Bronchial epithelial cell (primary cell): ENCODE measurements at places on chromosomes 1 and 21.

- no peak for DNase-seq
These were observed 16.2 kb upstream of the POFUT2 start for GRCh38 chr21:45303751-45304475.

GRCh38 chr1:89855413-89856123 lies 34.7 kb downstream of the LRRC8D start:
- DNase-seq: peak; percentile 78

DNA sequence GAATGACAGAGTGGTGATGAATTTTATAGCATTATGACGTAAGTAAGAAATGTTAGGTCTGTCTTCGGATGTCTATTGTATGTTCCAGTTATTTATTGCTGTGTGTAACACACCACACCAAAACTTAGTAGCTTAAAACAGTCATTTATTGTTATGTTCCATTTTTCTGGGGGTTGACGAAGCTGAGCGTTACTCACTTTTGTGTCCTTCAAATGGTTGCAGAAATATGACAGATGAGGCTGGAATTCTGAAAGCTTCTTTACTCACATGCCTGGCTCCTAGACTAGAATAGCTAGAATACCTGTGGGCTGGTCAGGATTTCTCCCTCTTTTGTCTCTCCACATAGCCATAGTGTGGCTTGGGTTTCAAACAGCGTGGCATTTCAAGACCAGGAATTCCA lies 62.1 kb upstream of the S1PR1 start:
- DNase-seq: peak; percentile 22

DNA sequence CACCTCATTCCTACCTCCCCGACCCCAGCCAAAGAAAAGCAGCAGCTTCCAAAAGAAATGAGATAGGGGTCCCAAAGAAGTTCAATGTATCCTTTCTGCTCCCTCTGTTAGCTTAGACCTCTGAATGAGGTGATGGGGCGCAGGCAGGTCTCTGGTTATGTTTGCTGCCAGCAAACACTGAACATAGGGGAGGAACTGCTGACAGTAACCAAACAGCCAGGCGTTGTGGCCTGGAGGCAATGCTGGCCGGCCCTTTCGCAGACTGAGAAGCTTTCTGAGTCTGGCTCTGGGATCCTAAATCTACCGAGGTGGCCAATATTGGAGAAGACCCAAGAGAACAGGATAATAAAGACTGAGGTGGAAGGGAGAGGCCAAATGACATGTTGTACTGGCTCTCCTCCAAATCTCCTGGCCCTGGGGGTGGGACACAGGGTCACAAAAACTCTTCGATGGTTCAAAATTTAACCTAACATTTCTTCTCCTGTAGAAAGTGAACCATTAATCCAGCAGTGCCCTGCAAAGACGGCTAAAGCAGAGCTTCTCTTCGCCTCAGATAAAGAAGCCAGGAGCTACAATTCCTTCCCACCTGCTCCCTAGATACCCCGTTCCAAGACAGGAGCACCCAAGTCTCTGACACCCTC lies 19.6 kb downstream of the SSR2 start:
- no peak for DNase-seq

- DNase-seq: no peak
These were observed 380.5 kb upstream of the VAMP3 start for GRCh38 chr1:7390604-7391000.

DNA sequence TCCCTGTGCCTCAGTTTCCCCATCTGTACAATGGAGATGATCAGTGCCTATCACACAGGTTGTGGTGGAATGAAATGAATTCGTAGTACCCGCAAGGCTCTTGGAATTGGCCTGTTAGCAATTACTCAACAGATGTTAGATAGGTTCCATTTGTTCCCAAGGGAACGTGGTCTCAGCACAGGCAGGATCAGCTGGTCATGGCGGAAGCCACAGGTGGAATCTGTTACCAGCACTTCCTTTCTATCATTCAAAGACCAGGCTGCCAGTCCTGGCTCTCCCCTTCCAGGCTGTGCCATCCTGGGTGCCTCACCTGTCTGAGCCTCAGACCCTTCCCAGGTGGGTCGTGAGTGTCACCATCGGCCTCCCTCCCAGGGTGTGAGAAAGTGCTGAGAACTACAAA lies 61.5 kb downstream of the FBXO2 start:
- DNase-seq: no peak

DNA sequence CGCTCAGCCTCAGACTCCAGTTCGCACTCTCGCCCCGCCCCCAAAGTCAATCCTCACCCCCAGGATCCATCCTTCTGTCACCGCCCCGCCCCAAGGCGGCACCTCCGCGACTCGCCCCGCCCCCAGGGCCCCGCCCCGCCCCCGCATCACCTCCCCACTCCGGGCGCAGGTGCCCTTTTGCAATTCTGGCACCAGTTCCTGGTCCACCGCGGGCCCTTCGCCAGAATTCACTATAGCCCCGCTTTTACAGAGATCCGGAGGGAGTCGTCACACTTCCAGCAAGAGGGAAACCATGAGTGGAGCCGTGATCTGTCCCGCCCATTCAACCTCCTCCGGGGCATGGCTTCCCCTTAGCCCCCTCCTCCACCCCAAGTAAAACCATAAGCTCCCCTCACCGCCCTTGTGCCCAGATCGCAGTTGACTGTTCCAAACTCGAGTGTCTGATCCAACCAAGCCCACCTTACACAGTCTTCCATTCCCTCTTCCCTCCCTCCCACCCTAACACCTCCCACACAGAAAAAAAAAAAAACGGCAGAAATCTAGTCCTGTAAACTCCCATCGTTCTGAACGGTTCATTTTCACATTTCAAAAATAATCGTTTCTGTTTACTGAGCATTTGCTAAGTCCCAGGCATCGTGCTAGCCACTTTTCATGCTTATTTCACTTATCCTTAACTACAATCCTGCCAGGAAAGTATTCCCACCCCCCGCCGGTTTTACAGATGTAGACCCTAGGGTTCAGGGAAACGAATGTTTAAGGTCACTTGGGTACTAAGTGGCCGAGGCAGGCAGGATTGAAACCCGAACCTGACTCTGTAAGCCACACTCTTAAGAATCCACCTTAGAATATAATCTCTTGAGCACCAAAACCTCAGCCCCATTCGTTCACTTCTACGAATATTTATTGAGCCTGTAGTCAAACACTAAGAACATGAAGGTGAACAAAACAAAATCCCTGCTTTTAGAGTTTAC lies 1.3 kb upstream of the DNAJC16 start:
- DNase-seq: peak; percentile 89

- no peak for DNase-seq
These were observed 238.3 kb downstream of the PAPPA2 start for GRCh38 chr1:176701151-176701866.

DNA sequence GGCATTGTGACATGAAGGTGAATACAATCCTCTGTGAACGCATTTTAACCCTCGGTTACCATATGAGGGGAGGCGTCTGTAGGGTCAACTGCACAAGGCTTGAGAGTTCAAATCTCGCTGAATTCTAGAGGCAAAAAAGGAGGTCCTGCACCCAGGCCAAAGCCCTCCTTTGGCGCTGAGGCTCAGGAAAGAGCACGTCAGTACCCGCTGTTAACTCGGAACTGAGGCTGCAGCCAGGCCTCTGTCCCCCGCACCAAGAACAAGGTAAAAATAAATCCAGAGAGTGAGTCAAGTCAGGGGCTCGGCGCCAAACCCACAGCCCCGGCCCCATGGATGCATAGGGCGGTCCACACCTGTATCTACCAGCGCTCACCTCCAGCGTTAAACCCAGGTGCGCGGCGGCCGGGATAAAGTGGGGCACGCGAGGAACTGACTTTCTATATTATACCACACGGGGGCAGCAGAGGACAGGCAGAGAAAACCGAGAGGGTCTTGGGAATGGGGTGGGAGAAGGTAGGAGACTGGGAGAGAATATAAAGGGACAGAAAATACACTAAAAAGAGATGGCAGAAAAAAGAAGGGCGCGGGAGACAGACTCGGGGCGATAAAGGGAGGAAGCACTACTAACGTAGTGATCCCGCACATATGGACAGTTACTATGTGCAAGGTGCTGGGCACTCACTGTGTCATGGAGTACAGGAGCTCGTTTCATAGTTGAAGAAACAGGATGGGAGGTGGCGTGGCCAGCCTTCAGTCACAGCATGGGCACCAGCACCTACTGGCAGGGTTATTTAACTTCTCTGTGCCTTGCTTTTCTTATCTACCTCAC lies 54.9 kb downstream of the DMRTA2 start:
- no peak for DNase-seq

DNA sequence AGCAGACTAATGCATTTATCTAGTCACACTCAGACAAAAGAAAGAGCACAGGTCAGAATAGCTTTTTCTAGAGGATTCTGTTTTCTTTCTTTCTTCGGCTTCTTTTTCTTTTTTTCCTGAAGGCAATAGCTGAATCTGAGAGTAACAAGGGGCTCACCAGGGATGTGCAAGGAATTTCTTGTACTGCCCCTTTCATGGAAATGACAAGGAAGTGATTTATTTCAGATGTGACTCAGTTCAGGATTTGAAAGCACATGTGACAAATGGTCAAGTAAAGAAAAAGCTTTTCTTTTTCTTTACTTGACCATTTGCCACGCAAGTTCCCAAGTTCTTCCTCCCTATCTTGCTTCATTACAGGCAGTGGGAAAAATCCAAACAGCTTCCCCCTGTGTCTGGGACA lies 202.0 kb downstream of the GABPA start:
- DNase-seq: no peak

DNA sequence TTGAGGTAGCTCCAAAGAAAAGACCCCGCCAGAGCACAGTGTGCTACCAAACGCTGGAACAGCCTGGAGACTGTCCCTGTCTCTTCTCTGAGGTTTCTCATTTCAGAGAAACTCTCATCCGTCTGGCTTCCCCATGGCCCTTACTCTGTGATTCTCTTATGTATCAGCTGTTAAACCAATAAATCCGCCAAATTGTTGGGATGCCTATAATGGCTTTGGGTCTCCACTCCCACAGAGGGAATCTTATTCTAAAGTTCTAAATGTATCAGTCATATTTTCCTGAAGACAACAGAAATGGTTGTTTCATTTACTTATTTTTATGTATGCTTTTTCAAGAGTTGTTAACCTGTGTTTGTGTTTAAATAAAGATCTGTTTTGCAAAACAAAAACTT lies 4.0 kb downstream of the ERG start:
- no peak for DNase-seq

DNA sequence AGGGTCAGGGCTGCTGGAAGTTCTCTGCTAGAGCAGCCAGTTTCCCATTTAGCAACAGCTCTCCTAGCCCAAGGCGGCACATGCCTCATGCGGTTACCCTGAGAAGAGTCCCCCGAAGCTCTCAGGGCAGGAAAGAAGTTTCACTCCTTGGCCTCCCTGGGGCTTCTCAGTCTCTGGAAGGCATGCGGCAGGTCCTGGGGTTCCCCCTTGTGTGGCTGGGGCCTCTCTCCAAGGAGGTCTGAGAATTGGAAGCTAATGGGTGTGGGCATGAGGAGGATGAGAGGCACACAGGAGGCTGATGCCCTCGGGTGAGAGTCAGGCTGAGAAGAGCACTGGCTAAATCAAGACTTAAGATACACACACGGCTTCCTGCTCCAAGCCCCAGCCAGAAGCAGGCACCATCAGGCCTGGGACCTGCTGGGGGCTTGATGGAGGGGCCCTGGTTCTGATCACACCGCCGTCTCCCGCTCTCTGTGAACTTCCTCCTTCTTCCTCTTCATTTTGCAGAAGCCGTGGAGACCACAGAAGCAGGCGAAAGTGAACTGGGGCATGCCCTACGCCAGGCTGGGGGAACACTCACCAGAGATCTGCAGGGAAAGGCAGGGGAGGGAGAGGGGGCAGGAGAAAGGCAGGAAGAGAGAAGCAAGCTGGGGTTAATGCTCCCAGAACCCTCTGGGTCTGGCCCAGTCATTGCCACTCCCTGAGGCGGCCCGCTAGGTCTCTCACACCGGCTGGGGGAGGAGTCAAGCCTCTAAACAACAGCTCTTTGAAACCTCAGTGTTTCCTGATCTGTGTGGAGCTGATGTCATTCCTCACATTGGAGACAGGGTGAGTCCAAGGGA lies 15.1 kb downstream of the BLACAT1 start:
- DNase-seq: peak; percentile 96

- peak; percentile 96 for DNase-seq
These were observed 6.1 kb upstream of the MTF1 start for GRCh38 chr1:37865348-37866120.

- no peak for DNase-seq
These were observed 18.2 kb downstream of the SCCPDH start for GRCh38 chr1:246742396-246742795.

GRCh38 chr1:62311473-62311943 lies 7.7 kb downstream of the KANK4 start:
- DNase-seq: no peak

GRCh38 chr1:51926171-51926812 lies 47.8 kb upstream of the NRDC start:
- DNase-seq: peak; percentile 43

- peak; percentile 12 for DNase-seq
These were observed 648 bp downstream of the S100PBP start for GRCh38 chr1:32817815-32818786.

- DNase-seq: no peak
These were observed 19.2 kb upstream of the BCL10 start for GRCh38 chr1:85295654-85296053.

- DNase-seq: peak; percentile 90
These were observed 47.7 kb upstream of the PPM1J start for GRCh38 chr1:112762541-112763500.

DNA sequence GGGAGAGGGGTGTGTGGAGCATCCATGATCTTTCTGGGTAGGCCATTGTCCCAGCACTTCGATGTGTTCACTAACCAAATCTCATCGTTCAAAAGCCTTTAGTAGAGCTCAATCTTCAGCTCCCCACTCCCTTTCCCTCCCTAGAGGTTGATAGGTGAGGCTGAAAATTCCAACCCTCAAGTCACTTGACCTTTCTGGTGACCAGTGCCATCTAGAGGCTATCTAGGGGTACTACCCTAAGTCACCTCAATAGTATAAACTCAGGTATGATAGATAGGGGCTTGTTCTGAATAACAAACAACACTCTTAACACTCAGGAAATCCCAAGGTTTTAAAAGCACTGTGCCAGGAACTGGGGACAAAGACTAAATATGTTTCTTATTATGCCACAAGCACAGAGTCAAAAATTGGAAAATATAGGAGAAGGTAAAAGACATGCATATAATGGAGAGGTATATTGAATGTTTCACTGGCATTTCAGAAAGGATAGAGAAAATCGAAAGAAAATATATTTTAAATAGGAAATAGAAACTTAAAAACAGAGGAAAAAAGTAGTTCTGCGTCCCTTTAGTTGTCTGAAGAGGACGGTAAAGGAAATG lies 42.9 kb upstream of the CD53 start:
- DNase-seq: peak; percentile 58

GRCh38 chr1:2413495-2414296 lies 1.3 kb upstream of the PEX10 start:
- DNase-seq: no peak

DNA sequence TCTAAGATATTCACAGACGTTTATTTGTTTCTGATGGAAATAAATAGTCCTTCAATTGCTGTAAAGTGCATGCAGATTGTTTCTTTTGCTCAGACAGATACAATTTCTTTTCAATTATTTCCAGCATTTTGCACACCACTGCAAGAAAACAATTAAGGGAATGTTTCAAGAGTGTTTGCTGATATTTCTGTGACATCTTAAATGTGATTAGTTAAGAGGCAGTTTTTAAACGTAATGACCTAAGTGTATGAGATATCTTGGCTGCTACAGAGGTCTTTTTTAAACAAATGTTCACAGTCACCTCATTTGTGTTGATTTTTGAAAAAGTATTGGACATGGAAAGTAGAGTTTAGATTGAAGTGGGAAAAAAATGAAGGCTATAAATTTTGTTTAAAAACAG lies 262.3 kb upstream of the BRINP3 start:
- DNase-seq: no peak
